ENCODE measurements at places on chromosomes 6 and 20. TPM values are rescaled to one million over a fixed set of nuclear protein-coding genes. Genes with fewer than 3 reads are reported as not detected.

- no peak for DNase-seq
These were observed 142.7 kb upstream of the SLC35B3 start for GRCh38 chr6:8578006-8578405.

- DNase-seq, result no peak
These were observed 51.2 kb downstream of the TAF4 start for GRCh38 chr20:62014488-62014775.

DNA sequence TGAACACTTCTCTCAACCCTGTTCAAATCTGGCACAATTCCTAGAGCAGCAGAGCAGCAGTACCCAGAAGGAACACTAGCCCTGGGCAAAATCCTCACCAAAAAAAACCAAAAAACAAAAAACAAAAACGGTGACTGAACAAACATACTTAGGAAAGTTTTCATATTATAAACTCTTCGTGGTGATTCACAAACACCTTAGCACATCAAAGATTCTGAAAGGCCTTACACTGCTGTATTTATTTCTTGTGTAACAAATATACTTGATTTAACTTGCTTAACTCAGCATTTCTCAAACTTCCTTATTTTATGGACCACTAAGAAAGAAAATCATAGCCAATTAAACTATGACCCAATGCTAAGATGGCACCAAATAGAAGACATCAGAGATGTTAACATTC lies 57.8 kb upstream of the RREB1 start:
- no peak for DNase-seq

GRCh38 chr6:157768863-157769551 lies 54.0 kb upstream of the SNX9 start:
- no peak for DNase-seq

DNA sequence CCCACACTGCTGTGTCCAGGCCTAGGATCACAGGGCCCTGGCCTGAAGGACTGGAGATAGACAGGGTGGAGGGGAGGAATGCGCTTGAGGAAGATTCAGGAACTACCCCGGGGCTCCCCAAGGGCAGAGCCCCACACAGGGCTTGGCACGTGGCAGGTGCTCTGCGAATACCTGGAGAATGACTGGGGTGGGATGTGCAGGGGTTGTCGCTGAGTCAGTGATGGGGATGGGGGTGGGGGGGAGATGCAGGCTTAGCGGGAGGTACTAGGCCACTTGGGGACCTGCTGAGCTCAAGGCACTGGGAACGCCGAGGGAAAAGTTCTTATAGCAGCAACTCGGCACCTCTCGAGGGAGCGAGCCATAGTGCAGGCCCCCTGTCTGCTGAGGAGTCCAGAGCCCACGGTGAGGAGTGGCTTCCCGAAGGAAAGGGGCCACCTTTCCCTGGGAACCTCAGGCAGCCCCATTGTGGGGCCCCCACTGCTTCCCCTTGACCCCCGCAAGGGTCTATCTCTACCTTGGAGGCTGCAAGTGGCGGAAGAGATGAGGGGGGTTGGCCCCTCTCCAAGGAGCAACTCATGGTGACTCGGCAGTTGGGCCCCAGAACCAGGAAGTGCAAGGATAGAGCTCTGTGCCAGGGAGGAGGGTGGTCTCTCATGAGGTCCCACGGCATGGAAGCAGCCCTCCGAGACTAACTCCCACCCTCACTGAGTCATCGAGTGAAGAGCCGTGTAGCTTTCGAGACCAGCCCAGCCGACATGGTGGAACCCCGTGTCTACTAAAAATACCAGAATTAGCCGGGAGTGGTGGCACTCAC lies 33.1 kb downstream of the SRC start:
- DNase-seq, result peak; percentile 92

DNA sequence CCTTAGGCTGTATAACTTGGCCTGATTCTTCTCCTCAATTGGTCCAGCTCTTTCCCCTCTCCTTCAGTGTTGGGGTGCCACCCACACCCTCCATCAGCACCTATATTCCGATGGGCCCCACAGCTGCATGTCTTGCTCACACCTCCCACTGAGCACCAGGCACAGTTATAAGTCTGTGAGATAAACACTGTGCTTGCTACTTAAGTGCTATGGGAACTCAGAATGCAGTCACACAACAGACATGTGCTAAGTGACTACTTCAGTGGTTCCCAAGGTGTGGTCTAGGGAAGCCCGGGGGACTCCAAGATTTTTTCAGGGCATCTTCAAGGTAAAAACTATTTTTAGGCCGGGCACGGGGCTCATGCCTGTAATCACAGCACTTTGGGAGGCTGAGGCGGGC lies 7.3 kb downstream of the ZC3H12D start:
- DNase-seq, result no peak

DNA sequence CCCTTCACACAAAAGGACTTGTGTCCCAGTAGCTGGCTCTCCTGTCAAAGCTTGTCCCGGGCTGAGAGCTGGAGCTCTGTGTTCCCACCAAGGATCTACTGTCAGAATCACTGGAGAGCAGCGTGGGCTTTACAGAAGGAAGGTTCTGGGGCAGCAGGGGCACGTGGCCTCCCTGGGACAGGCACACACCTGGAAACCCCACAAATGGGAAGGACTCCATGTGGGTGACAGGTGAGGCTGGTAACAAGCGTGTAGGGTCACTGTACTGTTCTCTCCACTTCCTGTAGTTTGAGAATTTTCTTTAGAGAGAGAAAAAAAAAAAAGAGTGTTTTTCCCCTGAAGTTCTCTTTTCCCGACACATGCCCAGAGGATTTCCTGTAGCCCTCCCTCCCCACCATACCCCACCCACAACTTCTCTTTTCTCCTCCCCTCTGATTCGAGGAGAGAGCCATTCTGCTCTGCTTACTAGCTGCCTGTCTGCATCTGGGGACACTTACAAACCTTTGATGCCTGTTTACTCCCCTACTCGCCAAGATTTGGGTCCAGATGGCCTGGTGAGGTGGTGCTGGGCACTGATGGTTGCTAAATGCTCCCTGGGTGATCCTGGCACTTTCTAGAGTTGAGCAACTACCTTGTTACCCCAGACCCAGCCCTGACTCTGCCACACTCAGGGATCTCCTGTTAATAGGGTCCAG lies 84.1 kb upstream of the SIRPA start:
- no peak for DNase-seq

DNA sequence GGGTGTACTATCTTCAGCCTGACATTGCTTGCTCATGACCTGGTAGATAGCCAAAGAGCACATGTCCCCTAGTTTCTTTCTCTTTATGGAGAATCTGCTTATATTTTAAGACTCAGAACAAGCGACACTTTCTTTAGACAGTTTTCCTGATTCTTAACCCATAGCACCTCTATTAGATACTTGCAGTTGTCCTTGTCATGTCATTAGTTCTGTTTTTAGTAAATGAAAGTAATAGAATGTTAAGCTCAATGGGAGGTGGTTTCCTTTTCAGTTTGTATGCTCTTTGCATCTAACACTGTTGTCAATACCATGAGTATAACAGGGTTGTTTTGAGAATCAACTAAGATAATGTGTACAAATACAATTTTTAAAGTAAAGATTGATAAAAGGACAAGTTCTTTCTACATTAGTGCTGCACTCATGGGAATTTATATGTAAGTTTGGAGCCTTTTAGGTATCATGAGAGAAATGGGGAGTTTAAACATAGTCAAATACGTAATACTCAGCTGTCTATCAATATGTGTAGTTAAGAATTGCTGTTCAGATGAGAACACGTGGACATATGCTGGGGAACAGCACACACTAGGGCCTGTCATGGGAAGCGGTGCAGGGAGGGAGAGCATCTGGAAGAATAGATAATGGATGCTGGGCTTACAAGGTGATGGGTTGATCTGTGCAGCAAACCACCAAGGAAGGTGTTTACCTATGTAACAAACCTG lies 124.3 kb downstream of the GRM1 start:
- DNase-seq, result no peak

GRCh38 chr6:67353861-67354260 lies 1281.2 kb upstream of the ADGRB3 start:
- DNase-seq, result no peak

- DNase-seq, result no peak
These were observed 28.2 kb upstream of the FUCA2 start for GRCh38 chr6:143539734-143540133.

- DNase-seq, result peak; percentile 62
These were observed 137.9 kb downstream of the DLL1 start for GRCh38 chr6:170152989-170153388.

DNA sequence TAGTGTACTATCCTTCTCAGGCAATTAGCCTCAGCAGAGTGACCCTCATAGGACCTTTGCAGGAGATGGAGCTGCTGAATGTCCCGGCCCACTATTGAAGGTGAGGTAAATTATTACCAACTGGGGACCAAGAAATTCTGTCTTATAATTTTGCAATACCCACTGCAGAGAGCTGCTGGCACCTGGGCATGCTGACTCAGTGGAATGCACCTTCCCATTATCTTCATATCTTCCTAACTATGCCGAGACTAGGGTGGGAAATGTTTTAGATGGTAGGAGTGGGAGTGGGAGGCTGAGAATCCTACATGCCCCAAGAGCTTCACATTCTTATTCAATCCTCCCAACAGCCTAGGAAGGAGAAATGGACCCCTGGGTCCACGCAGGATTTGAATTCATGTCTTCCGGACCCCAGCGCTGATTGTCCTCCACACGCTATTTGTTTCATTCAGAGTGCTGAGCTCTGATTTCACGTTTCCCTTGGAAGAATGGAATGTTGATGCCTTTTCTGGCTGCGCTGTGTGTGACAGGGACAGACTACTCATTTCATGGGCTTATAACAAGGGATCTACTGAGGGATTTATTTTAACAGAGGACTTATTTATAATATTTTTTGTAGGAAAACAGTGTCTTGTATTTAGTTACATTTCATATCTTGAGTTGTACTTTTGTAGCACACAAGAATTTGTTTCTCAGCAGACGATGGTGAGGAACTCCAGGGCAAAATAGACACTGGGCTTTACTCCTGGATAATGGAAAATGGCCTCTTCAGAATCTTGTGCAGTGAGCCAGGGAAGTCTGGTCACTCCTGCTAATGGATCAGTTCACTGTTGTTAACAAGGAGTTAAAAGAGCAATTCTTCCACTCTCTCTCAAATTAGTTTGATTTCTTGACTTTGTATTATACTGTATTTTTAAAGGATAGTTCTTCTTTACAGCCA lies 66.4 kb downstream of the FYN start:
- no peak for DNase-seq

- DNase-seq, result no peak
These were observed at the start of gene SLC12A5 for GRCh38 chr20:46028772-46029371. Gene SLC12A5 (plus strand): TSS chr20:46029215. CDS start chr20:46029345, 130 bp downstream.

- DNase-seq, result no peak
These were observed 45.5 kb downstream of the ADNP start for GRCh38 chr20:50885781-50886180.

DNA sequence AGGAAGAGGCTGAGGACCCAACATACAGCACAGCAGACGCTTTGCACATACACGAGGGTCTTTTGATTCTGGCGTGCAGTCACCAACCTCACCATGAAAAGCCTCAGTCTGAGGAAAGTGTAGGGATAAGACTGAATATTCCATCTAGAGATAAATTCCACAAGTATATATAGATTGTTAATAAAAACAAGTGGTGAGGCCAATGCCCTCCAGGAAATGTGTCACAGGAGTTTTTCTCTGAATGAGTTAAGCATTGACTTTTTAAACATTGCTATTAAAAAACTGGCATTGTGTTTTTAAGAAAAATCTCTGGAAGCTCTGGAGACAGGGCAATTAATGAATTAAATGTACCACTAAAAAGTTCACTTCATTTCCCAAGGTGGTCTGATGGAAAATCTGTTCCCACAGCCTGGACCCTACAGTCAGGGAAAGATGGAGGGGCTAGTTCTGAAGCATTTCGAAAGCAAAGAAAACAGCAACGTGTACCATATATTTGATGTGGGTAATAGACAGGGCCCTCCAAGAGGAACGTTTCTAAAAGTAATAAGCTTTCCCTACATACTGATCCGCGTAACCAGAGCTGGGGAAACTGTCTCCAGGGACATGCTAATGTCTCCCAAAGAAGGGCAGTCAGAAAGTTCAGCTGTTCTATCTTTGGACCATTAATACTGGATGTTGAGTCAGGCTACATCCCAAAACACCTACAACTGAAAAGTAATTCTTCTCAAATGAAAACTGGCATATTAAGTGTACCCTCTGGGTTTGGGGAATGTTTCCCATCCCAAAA lies 301.1 kb downstream of the FOXC1 start:
- no peak for DNase-seq

GRCh38 chr20:61499859-61500554 lies 247.9 kb downstream of the CDH4 start:
- DNase-seq, result no peak

DNA sequence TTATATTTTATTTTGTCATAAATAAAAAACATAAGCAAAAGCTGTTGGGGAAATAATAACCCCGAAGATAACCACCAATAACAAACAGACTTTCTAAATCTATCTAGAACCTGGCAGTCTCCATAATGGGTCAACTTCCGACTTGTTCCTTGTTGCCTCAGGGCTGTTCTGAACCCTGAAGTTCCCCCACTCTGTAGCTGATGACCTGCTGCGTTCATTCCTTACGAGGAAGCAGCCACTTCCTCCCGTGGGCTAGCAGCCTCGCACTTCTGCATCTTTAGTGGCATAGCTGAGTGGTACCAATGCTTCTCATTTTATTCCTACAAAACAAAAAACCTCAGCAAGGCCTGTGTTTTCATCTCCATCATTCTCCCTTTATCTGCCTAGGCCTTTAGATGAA lies 103.0 kb downstream of the PLEKHG1 start:
- no peak for DNase-seq

DNA sequence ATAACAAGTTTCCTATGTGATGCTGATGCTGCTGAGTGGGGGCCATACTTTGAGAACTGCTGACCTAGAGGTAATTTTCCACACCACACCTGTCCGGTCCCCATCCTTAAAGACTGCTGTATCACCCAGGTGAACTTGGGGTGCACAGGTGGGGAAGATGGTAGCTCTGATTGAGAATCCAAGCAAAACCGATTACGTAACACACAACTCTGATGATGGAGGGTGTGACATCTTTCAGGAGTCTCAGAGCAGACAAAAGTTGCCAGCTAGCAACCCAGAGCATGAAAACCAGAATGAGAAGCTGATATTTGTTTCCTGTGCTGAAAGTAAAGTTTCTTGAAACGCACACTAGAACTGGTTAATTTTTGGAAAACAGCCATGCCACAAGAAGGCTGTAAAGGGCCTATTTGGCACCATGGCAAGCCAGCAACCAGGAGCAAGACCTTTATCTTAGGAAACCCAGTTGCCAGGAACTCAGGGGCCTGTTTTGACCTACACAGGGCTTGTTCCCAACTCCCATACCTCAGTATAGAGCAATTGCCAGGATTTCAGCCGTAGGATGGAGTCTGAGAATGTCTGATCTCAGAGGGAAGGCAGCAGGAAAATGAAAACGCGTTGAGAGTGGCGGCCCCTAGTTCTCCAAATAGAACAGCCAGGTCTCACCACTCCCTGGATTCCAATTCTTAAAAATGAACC lies 21.6 kb upstream of the TBC1D7 start:
- no peak for DNase-seq

The WASF1 gene
- 21.9 TPM for total RNA-seq

The CST4 gene
- 16.1 TPM for total RNA-seq

The SLC17A1 gene
- 0.64 TPM for total RNA-seq

The SSTR4 gene
- total RNA-seq, result not detected

The HAO1 gene
- not detected for total RNA-seq

The BTNL2 gene
- not detected for total RNA-seq

The LGSN gene
- not detected for total RNA-seq

The CRYBG1 gene
- total RNA-seq, result 16.0 TPM

The ME1 gene
- 15.0 TPM for total RNA-seq

The LRRC73 gene
- 0.29 TPM for total RNA-seq

The SLCO4A1 gene
- 65.5 TPM for total RNA-seq

The OR2W1 gene
- total RNA-seq, result not detected

The ZNF322 gene
- total RNA-seq, result 15.4 TPM

The GRM1 gene
- 0.41 TPM for total RNA-seq

All from Caki2 (cell line).